ENCODE measurements at places on chromosomes 2 and 18.

DNA sequence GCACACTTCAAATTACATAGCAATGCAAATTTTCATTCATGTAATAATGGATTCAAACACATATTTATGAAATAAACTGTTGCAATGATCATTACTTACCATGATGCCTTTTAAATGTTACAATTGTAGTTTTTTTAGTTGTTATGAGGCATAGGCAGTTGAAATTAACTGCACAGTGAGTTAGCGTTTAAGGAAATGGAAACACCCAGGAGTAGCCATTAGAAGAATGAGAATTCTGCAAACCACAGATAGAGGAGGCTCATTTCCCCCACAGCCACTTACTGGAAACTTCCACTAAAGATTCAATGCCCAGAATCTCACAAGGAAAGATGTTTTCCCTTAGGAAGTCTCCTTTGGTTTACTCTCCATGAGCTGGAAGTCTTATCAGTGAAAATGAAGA is 8.4 kb downstream of the ARL4C start:
- no peak for DNase-seq

DNA sequence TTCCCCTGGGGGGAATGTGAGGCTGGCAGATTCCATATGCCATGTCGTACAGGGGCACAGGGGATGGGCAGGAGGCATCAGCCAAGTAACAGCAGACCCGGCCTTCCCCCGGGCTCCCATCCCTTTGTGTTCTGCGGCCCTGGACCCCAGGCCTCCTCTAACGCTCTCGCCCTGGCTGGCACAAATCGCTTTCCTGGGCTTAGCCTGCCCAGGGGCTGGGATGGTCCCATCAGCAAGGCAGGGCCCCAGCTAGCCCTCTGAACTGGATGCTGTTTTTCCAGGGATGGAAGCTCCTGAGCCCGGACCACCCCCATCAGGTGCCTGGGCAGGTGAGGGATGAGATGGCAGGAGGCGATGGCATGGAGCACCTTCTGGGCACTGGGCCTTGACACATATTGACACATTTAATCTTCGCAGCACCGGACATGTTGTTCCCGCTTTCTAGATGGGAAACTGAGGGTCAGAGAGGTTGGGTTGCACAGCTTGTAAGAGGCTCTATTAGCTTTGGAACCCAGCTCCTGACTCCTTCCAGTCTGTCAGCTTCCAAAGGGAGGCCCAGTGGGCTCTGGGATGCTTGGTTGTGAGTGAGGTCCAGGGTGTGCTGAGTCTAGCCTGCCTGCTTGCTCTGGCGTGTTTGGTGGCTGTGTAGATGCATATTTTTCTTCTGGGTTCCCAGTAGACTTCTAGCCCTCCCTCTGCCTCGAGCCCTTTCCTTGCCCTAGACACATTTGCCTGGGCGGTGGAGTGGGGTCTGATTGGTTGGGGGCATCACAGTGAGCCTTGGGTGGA is 40.3 kb downstream of the GLI2 start:
- no peak for DNase-seq

- no peak for DNase-seq
These were observed 24.3 kb downstream of the KYNU start for GRCh38 chr2:142901780-142902179.

DNA sequence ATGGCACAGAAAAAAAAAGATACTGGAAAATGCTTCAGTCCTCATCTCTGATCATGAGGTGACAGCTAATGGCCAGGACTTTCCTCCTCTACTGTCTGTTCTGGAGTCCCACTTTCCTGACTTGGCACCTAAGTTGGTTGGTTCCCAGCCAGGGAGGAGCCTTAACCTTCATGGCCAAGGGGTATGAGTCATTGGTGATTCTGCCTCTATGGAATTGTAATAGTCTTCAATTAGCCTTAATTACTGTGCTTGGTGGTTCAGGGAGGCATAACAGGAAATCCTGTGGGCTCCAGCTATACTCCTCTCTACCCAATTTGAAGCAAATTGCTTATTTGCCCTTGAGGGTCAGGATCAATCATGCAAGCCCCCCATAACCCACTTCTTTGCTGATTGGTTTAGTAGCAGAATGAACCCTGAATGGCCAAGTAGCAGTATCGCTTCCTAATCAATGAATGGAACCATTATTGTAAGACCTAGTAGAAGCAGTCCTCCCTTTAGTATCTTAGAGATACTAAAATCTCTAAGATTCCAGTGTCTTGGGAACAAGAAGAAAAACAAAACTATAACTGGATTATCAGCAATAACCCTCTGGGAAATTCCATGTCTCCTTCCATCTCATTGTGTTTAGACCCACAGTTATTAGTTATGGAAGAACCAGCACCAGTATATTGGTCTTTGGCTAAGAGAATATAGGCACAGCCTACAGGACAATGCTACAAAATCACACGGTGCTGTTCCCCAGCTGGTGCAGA is 109.0 kb downstream of the COL6A3 start:
- DNase-seq, result no peak

DNA sequence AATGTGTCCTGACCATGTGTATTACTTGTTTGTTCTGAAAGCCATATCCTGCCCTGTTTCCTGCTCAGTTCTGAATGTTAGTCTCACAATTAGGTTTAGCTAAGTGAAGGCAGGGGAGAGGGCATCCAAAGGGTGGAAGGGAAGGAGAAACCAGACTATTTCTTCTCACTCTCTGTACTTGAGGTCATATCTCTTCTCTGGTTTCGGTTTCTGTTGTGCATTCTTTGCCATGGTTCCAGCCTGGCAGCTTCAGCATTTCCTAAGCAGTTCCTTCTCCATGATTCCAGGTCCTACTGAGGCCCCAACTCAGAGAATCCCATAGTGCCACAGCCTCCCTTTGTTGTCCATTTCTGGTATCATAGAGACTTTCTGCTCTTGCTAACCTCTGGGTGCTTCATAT is 40.3 kb upstream of the HNMT start:
- DNase-seq, result no peak

- DNase-seq, result no peak
These were observed 290.4 kb downstream of the RAD51AP2 start for GRCh38 chr2:17227856-17228255.

- DNase-seq, result no peak
These were observed 1123.7 kb downstream of the TDRD15 start for GRCh38 chr2:22247466-22247865.

- no peak for DNase-seq
These were observed 9.4 kb downstream of the BCL11A start for GRCh38 chr2:60544062-60544461.

DNA sequence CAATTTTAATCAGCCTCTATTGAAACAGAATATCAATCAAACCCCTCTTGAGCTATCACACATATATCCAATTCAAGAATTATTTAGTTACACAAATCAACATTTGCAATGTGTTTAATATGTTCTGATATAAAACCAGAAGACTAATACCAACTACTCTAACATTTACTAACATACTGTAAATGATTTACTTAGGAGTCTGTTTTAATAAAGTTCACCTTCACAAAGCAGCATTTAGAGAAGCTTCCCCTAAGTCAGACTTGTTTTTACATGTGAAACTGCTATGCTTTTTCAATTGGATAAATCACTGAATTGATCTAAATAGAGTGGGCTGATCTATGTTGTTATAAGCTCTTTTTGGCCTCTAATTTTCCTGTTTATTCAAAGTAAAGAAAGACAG is 18.3 kb downstream of the COL4A3 start:
- DNase-seq, result no peak

- no peak for DNase-seq
These were observed 154.5 kb upstream of the RASGRP3 start for GRCh38 chr2:33321876-33322483.

DNA sequence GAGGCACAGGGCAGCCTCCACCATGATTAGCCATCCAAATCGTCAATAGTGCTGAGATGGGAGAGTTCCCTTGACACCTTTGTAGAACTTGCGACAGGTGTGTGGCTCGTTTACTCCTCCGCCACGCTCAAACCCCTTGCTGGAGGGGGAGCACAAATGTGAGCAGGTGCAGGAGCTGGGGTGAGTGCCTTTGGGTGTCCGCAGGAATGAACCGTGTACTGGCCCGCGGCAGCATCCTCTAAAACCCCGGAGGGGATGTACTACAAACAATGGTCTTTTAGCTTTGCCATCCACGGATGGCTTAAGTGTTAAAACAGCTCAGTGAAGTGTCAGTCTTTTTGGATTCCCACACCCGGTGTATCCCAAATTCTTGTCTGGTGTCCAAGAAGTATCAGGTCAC is 21.4 kb upstream of the TDRD15 start:
- DNase-seq, result no peak

DNA sequence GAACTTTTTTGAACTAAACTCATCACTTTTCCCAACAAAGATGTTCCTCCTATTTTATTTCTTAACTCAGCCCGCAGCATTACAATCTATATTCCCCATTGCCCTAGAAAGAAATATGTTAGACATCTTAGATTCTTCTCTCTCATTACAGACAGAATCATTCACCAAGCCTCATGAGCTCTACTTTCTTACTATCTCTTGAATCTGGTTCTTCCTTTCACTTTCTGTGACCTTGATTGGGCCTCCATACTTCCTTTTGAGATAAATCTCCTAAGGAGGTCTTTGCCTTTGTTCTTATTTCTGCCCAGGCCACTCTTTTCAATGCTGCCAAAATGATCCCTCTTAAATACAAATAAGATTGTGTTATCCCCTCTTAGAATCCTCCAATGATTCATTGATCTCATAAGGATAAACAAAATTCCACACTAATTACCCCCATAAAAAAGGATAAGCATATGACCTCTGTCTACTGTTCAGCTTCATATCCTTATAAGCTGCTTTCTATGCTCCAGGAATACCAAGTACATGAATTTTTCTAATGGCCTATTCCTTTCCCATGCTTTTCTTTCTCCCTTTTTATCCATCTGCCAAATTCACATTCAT is 400.0 kb downstream of the ARHGAP15 start:
- DNase-seq, result no peak

DNA sequence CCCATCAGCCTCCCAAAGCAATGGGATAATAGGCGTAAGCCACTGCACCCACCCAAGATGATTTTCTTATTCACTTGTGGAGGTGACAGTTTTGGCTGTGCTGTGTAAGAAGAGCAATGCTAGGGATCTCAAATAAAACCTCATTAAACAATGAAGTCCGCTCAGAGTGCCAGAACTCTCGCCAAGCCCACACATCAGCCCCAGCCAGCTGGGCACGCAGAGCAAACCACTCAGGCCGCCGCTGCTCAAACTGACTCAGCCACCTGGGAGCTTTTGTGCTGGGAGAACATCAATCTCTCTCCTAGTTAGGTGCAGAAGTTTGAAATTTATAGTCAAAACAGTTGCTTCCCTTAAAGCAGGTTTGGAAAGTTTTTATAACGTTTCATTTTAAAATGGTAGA is 47.6 kb downstream of the RNF152 start:
- DNase-seq, result no peak

GRCh38 chr2:132991471-132992045 is 321.6 kb upstream of the LYPD1 start:
- DNase-seq, result no peak

GRCh38 chr2:72157871-72158771 is 10.5 kb upstream of the CYP26B1 start:
- DNase-seq, result no peak

GRCh38 chr18:58998401-58999203 is 133.9 kb downstream of the ZNF532 start:
- DNase-seq, result no peak

DNA sequence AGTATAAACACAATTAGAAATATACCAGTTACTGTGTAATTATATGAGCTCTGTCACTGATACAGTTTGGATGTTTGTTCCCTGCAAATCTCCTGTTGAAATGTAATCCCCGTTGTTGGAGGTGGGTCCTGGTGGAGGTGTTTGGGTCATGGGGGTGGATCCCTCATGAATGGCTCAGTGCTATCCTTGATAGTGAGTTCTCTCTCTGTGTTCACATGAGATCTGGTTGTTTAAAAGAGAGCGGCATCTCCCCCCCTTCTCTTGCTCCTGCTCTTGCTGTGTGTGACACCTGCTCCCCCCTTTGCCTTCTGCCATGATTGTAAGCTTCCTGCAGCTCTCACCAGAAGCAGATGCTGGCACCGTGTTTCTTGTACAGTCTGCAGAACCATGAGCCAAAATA is 24.1 kb downstream of the MTX2 start:
- DNase-seq, result no peak

GRCh38 chr2:140164449-140164848 is 1384.3 kb upstream of the NXPH2 start:
- DNase-seq, result no peak

GRCh38 chr2:30068067-30068466 is 78.7 kb upstream of the YPEL5 start:
- DNase-seq, result no peak

DNA sequence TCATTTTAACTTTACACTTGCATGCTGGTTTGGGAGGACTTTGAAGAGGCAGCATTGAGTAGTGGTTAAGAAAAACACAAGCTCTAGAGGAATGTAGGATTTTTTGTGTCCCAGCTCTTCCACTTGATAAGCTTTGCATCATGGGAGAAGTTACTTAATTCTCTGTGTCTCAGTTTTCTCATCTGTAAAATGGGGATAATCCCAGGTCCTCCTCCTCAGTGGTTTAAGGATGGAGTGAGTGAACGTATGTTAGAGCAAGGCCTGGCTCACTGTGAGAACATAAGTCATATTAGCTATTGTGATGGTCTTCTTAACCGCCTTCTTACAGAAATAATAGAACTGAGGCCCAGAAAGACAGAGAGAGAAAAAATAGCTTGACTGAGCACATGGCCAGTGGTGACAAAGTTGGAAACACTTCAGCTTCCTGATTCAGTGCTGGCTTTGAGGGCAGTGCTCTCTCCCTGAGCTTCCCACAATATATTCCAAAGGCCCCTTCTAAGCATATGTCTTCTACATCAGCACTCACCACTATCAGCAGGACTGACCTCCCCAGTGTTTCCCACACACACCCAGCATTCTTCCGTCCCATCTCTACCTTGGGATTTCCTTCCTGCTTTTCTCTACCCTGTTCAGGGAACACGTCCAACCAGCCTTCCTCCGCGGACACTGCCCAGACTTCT is 214.9 kb upstream of the TNP1 start:
- DNase-seq, result no peak

- no peak for DNase-seq
These were observed 37.9 kb downstream of the MTERF4 start for GRCh38 chr2:241064008-241064801.

DNA sequence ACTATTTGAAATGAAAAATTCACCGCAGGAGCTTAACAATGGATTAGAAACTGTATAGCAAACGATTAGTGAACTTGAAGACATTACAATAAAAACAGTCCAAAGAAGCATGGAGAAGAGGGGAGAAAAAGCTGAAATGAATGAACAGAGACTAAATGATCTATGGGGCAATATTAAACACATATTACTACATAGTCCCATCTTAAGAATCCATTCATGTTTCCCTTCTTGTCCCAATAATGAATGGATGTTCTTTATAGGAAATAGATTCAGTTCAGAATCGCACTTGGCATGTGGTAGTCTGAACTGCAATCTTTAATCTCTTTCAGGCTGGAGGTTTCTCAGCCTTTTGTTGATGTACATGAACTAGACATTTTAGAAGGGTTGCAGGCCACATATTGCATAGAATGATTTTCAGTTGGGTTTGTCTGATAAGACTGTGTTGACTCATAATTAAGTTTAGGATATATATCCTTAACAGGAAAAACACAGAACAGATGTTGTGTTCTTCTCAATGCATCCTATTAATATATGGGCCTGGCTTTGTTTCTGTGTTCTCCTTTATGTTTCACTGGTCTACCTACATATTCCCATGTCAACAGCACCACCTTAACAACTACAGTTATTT is 27.9 kb downstream of the CCDC88A start:
- DNase-seq, result no peak

Measured in stimulated activated CD4-positive, alpha-beta T cell treated with anti-CD3 and anti-CD28 coated beads, TNF-alpha, amount 100 ng/mL, for 48 hours (primary cell).